ENCODE measurements at places on chromosomes 16 and 17.

DNA sequence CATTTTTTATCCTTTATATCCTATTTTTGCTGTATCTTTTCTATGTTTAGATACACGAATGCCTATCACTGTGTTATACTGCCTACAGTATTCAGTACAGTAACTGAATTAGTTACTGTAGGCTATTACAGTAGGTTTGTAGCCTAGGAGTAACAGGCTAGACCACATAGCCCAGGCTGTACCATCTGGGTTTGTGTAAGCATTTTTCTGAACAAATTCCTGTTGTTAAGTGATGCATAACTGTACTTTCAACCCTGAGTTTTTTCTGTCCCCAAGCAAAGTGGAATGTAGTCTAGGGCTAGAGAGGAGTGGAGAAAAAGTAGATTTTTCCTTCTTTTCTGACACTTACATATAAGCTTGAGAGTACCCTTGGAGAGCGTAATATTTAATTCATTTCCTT, 282.1 kb downstream of the HS3ST3B1 start:
- no peak for DNase-seq

GRCh38 chr17:19672009-19672750, 23.6 kb downstream of the ALDH3A2 start:
- no peak for DNase-seq

GRCh38 chr16:31064882-31065461, 9.1 kb downstream of the ZNF668 start:
- no peak for DNase-seq

GRCh38 chr16:11319529-11320146, 25.6 kb upstream of the RMI2 start:
- no peak for DNase-seq

DNA sequence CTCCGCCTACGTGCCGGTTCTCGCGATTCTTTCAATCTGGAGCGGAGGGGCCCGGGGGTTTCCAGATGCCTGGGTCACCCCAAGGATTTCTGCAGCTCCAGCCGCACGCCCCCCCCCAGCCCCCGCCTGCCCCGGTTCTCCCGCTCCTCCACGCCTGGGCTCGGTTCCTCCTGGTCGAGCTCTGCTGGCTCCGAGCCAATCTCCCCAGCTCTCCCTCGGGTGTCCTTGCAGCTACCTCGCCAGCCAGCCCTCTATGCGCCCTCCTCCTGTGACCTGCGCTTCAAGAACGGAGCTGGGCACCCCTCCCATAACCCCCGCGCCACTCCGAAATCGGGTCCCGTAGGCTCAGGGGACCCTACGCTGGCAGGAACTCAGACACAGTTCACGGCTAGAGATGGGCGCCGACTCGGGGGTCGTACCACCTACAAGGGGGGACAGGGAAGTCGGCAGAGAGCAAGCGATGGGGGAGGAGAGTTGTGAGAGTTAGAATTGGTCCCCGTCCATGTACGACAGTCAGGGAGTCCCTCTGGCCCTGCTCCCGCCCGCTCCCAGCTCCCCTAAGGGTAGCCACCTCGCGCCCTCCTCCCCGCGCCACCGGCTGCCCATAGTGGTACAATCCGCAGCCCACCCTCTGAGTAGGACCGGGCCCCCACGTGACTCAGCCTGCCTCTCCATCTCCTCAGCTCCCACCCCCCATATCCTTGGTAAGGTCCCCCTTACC, 961 bp downstream of the FGF11 start:
- DNase-seq, result no peak

GRCh38 chr16:31351942-31352325, 3.0 kb upstream of the ITGAX start:
- no peak for DNase-seq

DNA sequence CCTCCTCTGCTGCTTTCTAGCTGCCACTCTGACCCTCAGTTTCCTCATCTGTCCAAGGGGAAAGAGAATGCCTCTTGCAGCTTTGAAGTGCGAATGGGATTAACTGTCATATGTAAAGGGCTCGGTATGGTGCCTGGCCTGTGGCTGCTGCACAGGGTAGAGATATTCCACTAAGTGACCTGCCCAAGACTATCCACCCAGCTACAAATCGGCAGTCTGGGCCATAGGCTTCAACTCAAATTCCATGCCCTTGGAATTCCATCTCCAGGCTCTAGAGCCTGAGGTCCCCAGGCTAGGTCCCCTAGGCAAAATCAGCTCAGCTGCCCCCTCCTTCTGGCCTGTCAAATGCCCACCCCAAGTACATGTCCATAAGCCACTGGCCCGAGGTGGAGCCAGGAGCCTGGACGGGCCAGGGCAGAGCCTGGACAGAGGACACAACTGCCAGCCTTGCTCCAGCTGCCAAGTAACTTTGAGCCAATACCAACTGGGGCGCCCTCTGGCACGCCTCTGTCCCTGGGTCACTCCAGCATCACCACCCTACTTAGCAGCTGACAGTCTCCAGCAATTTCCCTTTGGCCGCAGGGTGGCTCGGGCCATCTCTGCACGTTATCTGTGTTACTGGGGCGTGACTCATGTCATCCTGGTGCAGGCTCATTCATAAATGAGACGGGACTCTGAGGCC, 57.2 kb downstream of the SDK2 start:
- DNase-seq, result no peak

- no peak for DNase-seq
These were observed 28.6 kb upstream of the TVP23A start for GRCh38 chr16:10847176-10847575.

- DNase-seq, result no peak
These were observed 196.6 kb upstream of the CIBAR2 start for GRCh38 chr16:85308611-85309540.

DNA sequence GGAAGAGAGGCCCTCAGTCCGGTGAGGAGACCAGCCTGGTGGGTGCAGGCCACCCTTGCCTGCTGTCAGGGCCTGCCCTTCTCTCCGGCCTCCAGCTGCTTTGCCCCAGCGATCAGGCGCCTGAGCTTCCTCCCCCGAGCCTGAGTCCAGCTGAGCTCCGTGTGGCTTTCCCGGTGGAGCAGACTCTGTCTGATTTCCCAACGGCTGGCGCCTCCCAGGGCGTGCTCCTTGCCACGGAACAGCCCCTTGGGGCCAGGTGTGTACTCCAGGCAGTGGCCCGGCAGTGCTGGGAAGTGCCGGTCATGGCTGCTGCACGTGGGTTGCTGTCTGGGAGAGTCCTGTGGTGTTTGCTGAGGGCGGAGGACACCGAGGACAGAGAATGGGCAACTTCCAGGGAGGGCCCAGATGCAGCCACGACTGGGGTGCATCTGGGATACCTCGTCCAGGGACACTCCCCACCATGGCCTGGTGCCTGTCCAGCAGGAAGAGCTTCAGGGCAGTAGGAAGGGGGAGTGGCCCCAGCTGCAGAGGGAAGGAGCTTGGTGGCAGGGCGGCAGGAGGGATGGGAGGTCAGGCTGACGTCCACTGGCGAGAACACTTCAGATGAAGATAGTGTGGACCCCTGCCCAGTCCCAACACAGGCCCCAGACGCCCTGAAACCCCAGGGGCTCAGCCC, 22.5 kb downstream of the METRNL start:
- no peak for DNase-seq

GRCh38 chr16:53085931-53086421, 31.2 kb downstream of the CHD9 start:
- DNase-seq, result peak; percentile 41

GRCh38 chr17:74360899-74361229, 804 bp downstream of the BTBD17 start:
- DNase-seq, result no peak

GRCh38 chr17:78142119-78142861, 3.9 kb upstream of the C17orf99 start:
- DNase-seq, result peak; percentile 42

GRCh38 chr16:626787-627453, 3.9 kb upstream of the WFIKKN1 start:
- peak; percentile 57 for DNase-seq

DNA sequence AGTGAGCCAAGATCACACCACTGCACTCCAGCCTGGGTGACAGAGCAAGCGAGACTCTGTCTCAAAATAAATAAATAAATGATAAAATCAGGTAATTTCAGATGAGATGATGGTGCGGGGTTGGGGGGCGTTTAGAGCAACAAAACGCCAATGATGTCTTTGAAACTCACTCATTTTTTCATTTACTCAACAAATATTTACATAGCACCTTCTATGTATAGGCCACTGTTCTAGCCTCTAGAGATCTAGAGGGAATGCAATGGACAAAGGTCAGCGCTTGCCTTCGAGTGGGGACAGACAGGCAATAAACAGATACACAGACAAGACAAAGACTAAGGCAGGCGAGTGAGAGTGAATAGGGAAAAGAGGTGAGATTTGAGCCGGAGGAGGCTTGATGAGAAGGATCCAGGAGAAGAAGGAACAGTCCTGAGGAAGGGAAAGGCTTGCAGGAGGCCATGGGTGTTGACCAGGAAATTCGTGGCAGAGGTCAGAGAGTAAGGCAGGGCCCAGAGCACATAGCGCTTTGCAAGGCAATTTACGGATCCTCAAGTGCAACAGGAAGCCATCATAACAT, 14.1 kb downstream of the ALDH3A1 start:
- no peak for DNase-seq
